ENCODE measurements at places on chromosomes 2 and 18.

DNA sequence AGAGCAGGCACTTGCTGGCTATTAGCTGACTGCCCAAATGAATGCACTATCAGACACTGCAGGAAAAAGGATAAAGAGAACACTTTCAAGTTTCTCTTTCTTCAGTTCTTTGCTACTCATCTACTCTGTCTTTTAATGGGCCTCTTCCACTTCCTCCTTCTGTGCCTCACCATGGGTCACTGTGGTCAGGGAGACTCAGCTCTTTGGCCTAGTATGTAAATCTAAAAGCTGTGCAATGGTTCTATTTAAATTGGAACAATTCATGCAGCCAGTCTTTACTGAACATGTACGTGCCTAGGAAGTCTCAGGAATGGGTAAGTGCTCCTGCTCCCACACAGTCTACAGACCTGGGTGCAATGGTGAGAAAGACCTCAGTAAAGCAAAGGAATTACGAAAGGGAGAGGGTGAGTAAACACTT, 79.1 kb upstream of the DNMT3A start:
- no peak for DNase-seq

DNA sequence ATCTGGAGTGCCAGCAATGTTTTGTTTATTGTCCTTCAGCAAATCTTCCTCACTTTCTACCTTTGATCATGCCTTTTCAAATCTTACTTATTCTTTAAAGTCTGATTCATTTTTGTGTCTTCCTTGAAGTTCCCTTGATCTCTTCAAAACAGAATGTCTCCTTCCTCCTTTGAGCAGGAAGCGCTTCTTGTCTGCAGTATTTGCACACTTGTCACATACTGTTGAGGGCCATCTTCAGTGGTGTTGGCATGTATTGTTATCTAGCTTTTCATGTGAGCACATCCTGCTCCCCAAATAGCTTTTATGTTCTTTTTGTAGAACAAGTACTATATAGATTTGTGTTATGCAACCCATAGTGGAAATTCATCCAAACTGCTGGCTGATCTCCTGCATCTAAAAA, 5.9 kb upstream of the CERS6 start:
- no peak for DNase-seq

GRCh38 chr18:8799596-8800441, 94.5 kb downstream of the MTCL1 start:
- DNase-seq: no peak

DNA sequence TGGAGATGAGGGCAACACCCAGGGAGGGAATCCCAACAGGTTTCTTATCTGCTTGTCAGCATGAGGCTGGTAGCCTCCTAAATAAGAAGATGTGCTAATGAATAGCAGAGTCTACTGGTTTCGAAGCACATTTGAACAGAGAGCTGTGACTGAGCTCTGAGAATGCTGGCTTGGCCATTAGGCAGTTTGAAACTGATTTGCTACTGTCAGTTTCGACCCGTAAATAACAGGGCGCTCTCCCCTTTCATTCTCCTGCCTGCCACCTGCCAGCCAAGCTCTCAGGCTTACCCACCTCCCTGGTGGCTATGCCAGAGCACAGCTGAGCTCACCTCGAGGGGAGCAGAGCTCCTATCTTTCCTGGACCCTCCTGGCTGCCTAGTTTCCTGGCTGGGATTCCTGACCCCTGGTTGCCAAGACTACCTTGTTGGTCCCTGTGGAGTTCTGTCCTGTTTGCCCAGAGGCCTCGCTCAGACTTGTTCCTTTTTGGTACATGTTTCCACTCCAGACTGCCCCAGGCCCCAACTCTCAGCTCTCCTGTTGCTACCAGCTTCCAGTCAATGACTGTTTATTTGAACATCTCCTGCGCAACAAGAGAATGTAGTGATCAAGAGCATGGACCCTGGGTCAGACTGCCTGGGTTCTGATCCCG, 102.3 kb upstream of the ALPP start:
- no peak for DNase-seq

DNA sequence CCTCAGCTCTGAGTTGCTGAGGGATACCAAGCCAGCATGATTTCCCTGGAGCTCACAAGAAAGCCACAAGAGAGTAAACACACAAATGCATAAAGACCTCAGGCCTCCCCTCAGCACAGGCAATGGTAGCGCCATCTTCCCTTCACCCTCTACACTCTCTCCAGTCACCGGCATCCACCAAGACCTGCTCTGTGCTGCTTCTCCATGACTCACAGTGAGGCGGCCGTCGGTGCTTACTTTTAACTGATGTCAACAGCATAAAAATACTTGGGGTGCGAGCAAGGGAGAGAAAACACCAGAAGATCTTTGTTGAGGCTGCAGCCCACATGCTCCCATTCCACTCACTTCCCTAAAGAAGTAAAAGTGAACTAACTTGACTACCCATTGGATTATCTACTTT, 46.7 kb downstream of the L3MBTL4 start:
- DNase-seq: no peak

GRCh38 chr2:63721082-63721424, 120.6 kb upstream of the UGP2 start:
- DNase-seq: no peak

DNA sequence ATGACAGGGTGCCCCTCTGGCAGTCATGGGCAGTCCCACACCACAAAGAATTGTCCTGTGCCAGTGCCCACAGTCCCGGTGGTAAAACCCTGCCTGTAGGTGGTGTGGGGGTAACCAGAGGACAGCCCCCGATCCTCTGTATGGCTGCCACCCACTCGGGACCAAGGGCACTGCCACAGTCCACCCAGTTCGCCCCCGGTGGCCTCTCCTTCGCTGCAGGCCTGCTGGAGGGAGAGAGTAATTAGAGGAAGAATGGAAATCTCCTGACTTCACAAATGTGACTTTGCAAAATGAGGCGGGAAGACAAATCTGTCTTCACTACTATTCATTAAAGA, 11.4 kb downstream of the GBX2 start:
- DNase-seq: no peak

GRCh38 chr2:165970663-165971062, 17.1 kb upstream of the TTC21B start:
- no peak for DNase-seq

DNA sequence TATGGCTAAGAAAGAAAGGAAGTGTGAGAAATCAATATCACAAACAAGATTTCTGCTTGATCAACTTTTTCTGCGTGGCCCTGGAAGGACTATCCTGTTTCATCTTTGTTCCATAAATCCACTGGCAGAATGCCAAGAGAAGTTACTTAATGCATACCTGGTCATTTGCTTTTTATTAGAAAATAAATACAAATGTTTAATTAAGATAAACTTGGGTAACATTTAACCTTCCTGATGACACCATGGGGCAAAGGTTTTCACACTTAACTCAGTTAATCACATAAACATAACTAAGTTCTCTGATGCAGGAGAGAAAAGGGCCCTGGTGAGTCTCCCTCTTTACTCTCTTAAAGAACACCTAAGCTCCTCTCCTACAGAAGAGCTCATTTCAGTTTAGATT, 203.3 kb downstream of the AFF3 start:
- DNase-seq: no peak

DNA sequence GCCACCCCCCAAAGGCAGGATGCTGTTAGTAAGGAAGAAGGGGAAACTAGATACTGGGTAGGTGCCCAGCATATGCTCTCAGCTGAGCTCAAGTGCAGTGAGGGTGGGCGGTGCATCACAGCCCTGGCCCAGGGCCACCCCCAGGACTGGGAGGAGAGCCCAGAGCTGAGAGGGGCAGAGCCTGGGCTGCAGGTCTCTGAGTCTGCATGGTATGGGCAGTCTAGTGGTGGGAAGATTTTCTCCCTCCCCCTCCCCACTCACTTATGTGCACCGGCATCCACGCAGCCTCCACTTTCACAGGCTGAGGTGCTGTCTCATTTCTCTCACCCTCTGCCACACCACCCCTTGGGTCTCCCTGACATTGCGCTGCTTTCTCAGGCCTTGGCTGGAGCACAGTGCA, 48.5 kb upstream of the CAB39 start:
- DNase-seq: no peak

- no peak for DNase-seq
Observed at GRCh38 chr18:11052800-11053199, 96.6 kb downstream of the PIEZO2 start.

- DNase-seq: no peak
Observed at GRCh38 chr2:24049485-24050021, at the start of gene FKBP1B. TSS of gene FKBP1B (plus strand) at chr2:24049741. CDS start at chr2:24049850, 109 bp downstream.

DNA sequence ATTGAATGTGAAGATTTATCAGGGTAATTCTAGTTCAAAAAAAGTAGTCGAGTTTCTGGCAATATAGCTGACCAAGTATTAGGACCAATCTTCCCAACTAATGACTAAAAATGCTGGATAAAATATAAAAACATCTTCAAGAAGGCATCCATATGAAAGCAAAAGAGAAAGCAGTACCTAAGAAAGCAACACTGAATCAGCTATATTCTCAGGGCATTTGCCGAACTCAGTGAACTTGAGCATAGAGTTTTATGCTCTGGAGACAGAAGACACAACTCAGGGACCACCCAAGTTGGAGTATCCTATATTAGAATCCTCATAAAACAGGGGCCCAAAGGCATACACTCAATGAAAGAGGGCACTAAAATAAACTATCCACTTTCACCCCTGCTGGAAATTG, 103.7 kb upstream of the HNRNPA3 start:
- no peak for DNase-seq

- DNase-seq: no peak
Observed at GRCh38 chr2:88600038-88600465, 27.2 kb downstream of the EIF2AK3 start.

All from SK-N-MC (cell line).